Heart right ventricle (tissue), 16 donors: ENCODE measurements at places on chromosomes 7 and 10. TPM values are rescaled to one million over a fixed set of nuclear protein-coding genes. Genes with fewer than 3 reads are reported as not detected.
A peak's percentile ranks its signal among the peaks of the same experiment; 100 is the strongest.

GRCh38 chr7:65287023-65287422 is 86.6 kb upstream of the ZNF92 start:
- no peak for DNase-seq

Gene CPA4
- total RNA-seq, result not detected

DNA sequence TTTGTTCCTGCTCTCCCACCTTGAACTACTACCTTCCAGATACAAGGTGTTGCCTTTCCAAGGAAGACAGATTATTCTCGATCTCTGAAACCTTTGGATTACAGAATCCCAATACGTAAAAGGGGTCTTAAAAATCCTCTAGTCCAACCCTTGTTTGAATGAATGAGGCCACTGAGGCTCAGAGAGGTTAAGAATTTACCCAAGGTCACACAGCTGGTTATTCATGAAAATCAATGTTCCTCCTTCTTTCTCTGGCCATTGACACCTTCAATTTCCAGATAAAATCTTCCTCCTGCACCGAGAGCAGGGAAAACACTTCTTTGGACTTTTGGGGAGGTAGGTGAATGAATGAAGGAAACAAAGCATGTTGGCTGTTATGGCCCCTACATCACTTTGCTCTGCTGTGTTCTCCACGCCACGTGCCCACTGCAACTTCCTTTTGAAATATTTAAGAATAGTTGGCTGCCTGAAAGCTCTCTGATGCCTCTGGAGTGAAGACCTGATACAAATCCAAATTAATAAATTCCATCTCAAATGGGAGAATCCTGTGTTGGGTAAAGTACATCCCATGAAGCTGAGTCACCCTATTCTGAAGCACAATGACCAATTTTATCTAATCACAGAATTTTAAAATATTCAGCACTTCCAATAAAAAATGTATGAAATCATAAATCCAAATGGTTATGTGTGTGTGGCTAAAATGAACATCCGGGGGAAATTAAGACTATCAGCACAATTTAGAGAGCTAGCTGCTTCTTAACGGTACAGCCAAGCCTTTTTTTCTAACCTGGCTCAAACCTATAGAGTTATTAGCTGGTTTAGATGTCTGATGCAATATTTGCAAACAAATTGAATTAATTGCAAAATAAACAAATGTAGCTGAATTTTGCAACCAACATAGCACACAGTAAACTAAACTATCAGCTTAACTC is 7.3 kb downstream of the SVIL start:
- no peak for DNase-seq

Gene SPDYE8
- not detected for total RNA-seq

Gene EPDR1
- 69.1 TPM for total RNA-seq

- DNase-seq, result no peak
These were observed 95.3 kb downstream of the HDAC9 start for GRCh38 chr7:18590744-18591340.

DNA sequence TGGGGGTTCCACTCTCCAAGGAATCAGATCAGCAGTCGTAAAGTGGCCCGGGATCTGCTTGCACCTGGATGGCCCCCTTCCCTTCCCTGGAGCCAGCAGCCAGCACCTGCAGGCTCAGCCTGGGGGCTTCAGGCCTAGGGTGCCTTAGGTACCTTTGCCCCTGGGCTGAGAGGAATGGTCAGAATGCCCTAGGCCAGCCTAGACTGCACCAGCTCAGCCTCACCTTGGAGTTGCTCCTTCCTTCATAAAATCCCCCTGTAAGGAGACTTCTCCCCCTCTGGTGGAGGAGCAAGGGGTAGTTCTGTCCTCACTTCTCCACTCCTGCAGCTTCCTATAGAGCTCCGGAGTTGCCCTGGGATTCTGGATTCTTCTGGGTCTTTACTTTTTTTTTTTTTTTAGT is 32.4 kb upstream of the LBX1 start:
- DNase-seq, result no peak

Gene LEP
- 2.3 TPM for total RNA-seq

Gene MYL10
- not detected for total RNA-seq

Gene ADRB1
- 45.7 TPM for total RNA-seq

- DNase-seq, result peak; percentile 7
These were observed 188.6 kb downstream of the ELFN1 start for GRCh38 chr7:1858435-1859265.

DNA sequence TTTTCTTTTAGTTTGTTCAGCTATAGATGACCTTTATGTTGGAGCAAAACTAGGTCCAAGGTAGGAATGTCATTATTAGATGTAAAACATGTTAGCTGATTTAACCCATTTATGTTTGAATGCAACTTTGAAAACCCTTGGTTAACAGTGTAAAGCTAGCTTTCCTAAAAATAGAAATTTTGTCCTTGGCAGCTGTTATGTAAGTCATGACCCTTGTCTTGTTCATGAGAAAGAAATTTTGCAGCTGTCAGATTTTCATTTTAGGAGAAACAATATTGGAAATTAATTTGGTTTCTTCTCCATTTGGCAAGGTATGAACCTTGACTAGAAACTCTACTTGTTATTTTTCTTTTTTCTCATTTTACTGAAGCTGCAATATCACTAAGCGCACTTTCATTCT is 23.9 kb upstream of the CCAR1 start:
- no peak for DNase-seq

DNA sequence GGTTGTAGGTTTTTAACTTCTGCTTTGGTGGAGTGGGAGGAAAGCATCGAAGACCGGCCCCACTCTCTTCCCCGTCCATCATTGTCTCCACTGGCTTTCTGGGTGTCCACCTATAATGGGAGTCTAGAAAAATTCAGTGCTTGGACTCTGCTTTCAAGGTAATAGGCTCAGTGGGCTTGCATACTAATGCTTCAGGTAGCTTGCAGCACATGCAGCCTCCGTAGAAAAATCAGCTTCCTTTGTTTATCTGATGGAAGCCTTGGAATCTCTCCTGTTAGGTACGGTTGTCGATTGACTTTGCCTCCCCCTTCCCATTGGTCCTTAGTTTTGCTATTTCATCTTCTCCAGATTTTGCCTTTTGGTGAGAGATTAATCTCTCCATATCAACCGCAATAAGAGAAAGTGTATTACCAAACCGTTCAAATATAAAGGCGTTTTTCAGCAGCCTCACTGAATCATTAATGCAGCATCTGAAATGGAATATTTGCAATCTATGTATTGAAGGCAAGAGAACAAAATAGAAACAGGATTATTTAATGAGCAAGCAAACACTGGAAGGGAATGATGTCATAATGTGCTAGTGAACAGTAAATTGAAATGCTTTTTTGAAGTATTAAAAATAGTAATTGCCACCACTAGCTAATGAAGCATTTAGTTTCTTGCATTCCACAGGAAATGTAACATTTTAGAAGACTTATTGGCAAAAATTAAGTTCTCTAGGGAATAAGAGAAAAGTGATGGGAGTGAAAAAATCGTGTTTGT is 944 bp downstream of the AVL9 start:
- no peak for DNase-seq

- DNase-seq, result no peak
These were observed 126.1 kb upstream of the PRSS58 start for GRCh38 chr7:142383841-142384492.

Gene CYP2C19
- total RNA-seq, result not detected

DNA sequence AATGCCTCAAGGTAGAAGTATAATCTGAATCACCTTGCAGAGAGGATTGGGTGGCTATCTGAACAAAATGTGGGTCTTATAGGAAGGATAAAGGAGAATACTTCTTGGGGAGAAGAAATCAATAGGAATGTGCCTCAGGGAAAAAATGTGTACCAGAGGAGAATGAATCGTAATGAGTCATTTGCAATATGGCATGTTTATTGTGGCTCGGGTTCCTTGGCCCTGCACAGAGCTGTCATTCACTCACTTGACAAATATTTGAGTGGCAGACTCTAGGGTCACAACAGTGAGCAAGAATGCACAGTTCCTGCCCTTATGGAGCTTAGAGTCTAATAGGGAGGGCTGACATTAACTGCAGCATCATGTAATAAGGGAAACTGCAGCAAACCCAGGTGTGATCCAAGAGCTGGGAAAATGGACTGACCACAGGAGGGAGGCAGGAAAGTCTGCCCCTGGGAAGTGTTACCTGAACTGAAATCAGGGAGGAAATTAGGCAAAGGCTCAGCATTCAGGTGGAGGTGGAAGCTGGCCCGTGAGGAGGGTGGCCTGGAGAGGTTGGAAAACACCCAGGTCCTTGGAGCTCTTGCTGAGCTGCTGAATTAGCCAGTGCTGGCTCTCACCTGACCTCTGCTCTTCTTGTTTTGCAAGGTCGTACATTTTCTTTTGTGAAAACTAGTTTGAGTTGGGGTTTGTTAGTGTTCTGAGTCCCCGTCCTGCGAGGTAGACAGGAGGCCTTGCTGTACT is 203.9 kb downstream of the FRMD4A start:
- DNase-seq, result no peak

DNA sequence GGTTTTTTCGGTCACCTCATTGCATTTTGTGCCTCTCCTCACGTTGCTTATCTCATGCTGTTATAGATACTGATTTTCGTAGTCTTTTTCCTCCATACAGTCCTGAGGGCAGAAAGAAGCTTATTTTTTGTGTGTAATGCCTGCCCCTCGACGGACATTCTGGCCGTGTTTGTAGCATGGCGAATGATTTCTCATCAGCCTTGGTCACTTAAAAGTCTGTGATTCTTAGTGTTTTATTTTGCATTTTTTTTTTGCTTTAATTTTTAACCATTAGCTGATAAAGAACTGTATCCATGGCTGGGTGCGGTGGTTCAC is 469 bp upstream of the NOC3L start:
- no peak for DNase-seq

DNA sequence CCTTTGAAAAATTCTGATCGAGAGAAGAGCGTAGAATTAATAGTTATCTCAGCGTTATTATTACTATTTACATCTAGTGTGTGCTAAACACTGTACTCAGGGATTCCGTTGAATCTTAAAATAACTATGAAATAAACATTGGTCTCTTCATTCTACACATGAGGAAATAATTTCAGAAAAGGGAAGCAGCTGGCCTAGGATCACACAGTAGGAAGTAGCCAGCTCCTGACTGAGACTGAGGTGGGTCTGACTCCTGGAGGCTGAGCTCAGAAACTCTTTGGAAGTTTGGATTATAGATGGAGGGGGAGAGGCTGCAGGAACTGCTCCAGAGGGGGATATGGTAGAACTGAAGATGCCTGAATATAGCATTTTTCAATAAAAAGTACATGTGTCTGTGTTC is 183.9 kb upstream of the WDR11 start:
- no peak for DNase-seq

- DNase-seq, result no peak
These were observed 95.0 kb downstream of the CALD1 start for GRCh38 chr7:134874407-134874806.

- no peak for DNase-seq
These were observed 20.2 kb downstream of the CREB3L2 start for GRCh38 chr7:137981668-137982067.

DNA sequence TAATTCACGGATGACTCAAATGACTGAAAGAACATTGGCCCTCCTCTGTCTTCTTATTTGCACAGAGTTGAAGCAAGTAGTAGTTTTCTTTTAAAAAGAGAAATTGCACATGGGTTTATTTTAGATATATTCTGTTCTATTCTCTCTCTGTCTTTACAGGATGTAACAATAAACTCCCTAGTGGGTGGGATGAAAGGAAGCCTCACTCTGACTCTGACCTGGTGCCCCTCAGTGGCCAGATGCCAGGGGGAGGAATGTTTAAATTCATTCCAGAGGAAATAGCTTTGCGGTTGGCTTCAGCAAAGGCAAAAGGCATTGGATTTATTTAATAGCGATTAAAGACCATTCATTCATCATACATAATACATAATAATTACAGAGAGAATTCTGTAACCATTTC is 156.4 kb upstream of the MTPN start:
- no peak for DNase-seq

DNA sequence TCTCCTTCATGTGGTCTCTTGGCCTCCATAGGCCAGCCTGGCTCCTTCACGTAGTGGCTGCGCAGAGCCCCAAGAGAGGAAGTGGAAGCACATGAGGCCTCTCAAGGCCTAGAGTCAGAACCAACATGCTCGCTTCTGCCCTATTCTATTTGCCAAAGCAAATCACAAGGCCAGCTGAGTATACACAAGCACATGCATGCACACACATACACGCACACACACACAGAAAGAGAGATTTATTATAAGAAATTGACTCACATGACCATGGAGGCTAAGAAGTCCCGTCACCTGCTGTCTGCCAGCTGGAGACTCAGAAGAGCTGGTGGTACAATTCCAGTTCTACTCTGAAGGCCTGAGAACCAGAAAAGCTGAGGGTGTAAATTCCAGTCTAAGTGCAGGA is 64.3 kb upstream of the NRP1 start:
- DNase-seq, result no peak

DNA sequence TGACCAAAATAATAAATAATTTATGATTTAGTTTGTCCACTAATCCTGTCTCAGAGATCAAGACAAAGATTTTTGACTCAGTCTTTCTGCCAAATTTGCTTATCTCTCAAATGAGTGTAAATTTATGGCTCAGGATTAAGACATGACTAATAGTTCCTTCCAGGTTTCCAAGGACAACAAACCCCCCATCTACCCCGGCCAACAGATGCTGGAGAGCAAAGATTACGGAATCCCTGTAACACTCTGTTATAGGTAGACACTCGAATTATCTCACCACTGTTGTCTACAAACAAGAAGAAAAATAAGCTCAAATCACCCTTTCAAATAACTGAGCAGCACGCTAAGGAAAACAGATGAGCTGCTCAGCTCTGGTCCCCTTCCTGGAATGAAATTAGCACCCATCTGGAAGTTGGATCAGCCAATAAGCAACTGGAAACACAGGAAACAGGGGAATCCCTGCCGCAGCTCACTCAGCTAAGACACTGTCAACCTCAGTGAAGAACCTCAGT is 56.8 kb upstream of the SVIL start:
- no peak for DNase-seq

- DNase-seq, result no peak
These were observed 158.9 kb upstream of the ASAH2 start for GRCh38 chr10:50410066-50410811.

Gene SEPTIN7
- total RNA-seq, result 194 TPM

DNA sequence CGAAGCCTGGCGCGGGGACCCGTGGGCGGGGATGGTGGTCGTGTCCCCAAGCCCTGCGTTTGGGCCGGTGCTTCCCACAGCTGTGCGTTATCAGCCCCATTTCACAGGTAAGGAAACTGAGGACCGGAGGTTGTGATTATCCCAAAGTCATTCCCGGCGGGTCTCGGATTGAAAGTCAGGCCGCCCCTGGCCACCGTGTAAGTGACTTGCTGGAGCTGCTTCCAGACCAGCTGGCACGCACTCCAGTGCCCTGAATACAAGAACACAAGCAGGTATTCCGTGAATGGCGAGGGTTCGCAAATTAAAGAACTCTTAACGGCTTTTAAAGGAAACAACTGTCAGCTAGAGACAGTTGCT is 675 bp upstream of the ATE1 start:
- DNase-seq, result no peak

GRCh38 chr10:86164174-86164774 is 202.3 kb downstream of the GRID1 start:
- DNase-seq, result no peak

GRCh38 chr7:20038676-20039075 is 178.5 kb downstream of the MACC1 start:
- DNase-seq, result no peak

Gene OR2A12
- not detected for total RNA-seq

Gene HEPACAM2
- 0.19 TPM for total RNA-seq

GRCh38 chr7:135768467-135768866 is 19.9 kb upstream of the FAM180A start:
- no peak for DNase-seq
